Thymus (tissue), 14 donors: ENCODE measurements at places on chromosomes 5 and 9.

GRCh38 chr9:35374436-35374835 lies 115.5 kb upstream of the RUSC2 start:
- no peaks in the 10 kb centered on the region for H3K36me3 ChIP-seq
- no peaks in the 10 kb centered on the region for H3K4me1 ChIP-seq
- H3K27ac ChIP-seq, result no peak overlapping the region
- no peak overlapping the region for H3K4me3 ChIP-seq

- H3K4me1 ChIP-seq, result no peaks in the 10 kb centered on the region
- H3K27me3 ChIP-seq, result no peaks in the 10 kb centered on the region
- no peak for DNase-seq
- no peak overlapping the region for H3K27ac ChIP-seq
- H3K4me3 ChIP-seq, result no peak overlapping the region
These were observed 157.5 kb downstream of the MACROH2A1 start for GRCh38 chr5:135241536-135241935.

- no peaks in the 10 kb centered on the region for H3K27me3 ChIP-seq
- H3K36me3 ChIP-seq, result no peaks in the 10 kb centered on the region
- no peak overlapping the region for H3K4me3 ChIP-seq
- no peak for DNase-seq
- no peak overlapping the region for H3K27ac ChIP-seq
These were observed 350.4 kb downstream of the OSTF1 start for GRCh38 chr9:75438716-75439115.

- DNase-seq, result peak; percentile 81
- peaks cover 9% of the 10 kb centered on the region for H3K4me1 ChIP-seq
- H3K27me3 ChIP-seq, result no peaks in the 10 kb centered on the region
- peaks cover 6% of the 10 kb centered on the region for H3K36me3 ChIP-seq
- peak within 1 kb of the TSS; percentile 82 for H3K4me3 ChIP-seq
These were observed at the start of gene PGGT1B for GRCh38 chr5:115262321-115263077. Gene PGGT1B (minus strand): TSS chr5:115262877. CDS start chr5:115262851, 26 bp downstream.

- no peak overlapping the region for H3K4me3 ChIP-seq
- H3K36me3 ChIP-seq, result no peaks in the 10 kb centered on the region
- H3K27ac ChIP-seq, result no peak overlapping the region
- H3K4me1 ChIP-seq, result no peaks in the 10 kb centered on the region
These were observed 55.2 kb downstream of the FBXL7 start for GRCh38 chr5:15555176-15555575.

- H3K27ac ChIP-seq, result no peak overlapping the region
- peaks cover 37% of the 10 kb centered on the region for H3K27me3 ChIP-seq
- peaks cover 10% of the 10 kb centered on the region for H3K4me1 ChIP-seq
- no peak for DNase-seq
These were observed 733 bp downstream of the COL23A1 start for GRCh38 chr5:178589180-178590140.

- H3K27ac ChIP-seq, result no peak overlapping the region
- no peak overlapping the region for H3K4me3 ChIP-seq
- H3K36me3 ChIP-seq, result no peaks in the 10 kb centered on the region
- H3K4me1 ChIP-seq, result no peaks in the 10 kb centered on the region
- no peak for DNase-seq
- no peaks in the 10 kb centered on the region for H3K27me3 ChIP-seq
These were observed 402.8 kb downstream of the MAT2B start for GRCh38 chr5:163908253-163908652.

- no peak for DNase-seq
- H3K36me3 ChIP-seq, result no peaks in the 10 kb centered on the region
- no peaks in the 10 kb centered on the region for H3K4me1 ChIP-seq
These were observed 22.1 kb downstream of the LMX1B start for GRCh38 chr9:126635661-126636439.

DNA sequence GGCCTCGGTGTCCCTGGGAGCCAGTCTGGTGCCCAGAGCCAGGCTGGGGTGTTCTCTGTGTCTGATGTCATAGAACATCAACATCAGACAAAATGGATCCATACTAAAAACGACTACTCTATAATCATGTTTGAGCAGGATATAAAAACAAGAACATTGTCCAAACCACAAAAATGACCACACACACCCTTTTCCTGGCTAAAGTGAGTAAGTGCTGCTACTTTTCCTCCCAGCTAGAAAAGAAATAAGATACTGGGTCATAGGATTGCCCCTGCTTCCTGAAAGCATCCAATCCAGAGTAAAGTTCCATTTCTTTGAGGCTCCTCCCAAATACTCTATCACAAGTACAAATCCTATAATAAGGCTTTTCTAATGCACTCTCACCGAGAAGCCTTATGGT lies 19.7 kb upstream of the TRAF1 start:
- no peak overlapping the region for H3K27ac ChIP-seq
- DNase-seq, result no peak
- H3K36me3 ChIP-seq, result no peaks in the 10 kb centered on the region
- no peak overlapping the region for H3K4me3 ChIP-seq

DNA sequence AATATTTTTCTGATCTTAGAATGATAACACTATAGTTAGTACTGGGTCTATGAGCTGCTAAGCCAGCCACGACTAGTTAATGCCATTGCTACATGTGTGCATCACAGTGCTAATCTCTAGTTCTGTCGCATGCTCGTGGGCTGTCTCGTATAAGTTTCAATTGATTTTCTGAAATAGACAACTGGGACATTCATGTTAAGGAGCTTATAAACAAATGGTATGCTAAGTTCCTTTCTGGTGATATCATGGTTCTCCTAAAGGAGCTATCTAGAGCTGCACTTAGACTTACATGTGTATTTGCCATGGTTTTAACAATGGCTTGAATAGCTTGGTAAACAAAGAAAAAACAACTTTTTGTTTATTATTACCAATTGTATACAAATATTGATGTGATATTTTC lies 46.2 kb downstream of the F2RL2 start:
- no peak overlapping the region for H3K27ac ChIP-seq
- no peaks in the 10 kb centered on the region for H3K36me3 ChIP-seq
- no peaks in the 10 kb centered on the region for H3K27me3 ChIP-seq
- no peak for DNase-seq

DNA sequence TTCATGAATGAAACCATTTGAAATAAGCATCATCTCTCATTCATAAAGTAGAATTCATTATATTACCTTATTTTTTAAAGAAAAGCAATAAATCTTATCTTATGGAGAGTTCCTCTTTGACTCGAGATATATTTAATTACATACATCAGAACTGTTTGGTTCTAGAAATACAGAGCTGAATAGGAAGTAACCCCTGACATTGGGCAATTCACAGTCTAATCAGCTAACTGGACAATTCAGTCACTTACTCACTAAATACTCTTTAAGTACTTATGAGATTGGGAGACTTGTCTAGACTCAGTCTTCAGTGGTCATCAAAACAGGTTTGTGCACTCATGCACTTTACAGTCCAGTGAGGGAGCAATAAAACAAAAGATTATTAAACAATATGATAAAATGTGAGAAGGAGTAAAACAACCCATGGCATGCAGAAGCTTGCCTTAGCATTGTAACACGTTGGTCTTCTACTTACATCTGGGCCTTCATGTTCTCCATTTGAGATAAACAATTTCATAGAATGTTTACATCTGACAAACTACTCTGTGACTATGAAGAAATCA lies 11.5 kb upstream of the FBXO38 start:
- no peaks in the 10 kb centered on the region for H3K27me3 ChIP-seq
- H3K4me1 ChIP-seq, result no peaks in the 10 kb centered on the region
- H3K4me3 ChIP-seq, result no peak overlapping the region
- DNase-seq, result no peak
- H3K27ac ChIP-seq, result no peak overlapping the region
- no peaks in the 10 kb centered on the region for H3K36me3 ChIP-seq

GRCh38 chr5:118279540-118280294 lies 708.6 kb downstream of the DTWD2 start:
- H3K36me3 ChIP-seq, result no peaks in the 10 kb centered on the region
- H3K27me3 ChIP-seq, result no peaks in the 10 kb centered on the region
- no peaks in the 10 kb centered on the region for H3K4me1 ChIP-seq
- no peak overlapping the region for H3K4me3 ChIP-seq
- no peak overlapping the region for H3K27ac ChIP-seq

GRCh38 chr9:131020388-131020787 lies 11.4 kb downstream of the LAMC3 start:
- no peaks in the 10 kb centered on the region for H3K27me3 ChIP-seq
- no peak overlapping the region for H3K4me3 ChIP-seq
- no peak overlapping the region for H3K27ac ChIP-seq
- H3K36me3 ChIP-seq, result no peaks in the 10 kb centered on the region
- DNase-seq, result no peak

DNA sequence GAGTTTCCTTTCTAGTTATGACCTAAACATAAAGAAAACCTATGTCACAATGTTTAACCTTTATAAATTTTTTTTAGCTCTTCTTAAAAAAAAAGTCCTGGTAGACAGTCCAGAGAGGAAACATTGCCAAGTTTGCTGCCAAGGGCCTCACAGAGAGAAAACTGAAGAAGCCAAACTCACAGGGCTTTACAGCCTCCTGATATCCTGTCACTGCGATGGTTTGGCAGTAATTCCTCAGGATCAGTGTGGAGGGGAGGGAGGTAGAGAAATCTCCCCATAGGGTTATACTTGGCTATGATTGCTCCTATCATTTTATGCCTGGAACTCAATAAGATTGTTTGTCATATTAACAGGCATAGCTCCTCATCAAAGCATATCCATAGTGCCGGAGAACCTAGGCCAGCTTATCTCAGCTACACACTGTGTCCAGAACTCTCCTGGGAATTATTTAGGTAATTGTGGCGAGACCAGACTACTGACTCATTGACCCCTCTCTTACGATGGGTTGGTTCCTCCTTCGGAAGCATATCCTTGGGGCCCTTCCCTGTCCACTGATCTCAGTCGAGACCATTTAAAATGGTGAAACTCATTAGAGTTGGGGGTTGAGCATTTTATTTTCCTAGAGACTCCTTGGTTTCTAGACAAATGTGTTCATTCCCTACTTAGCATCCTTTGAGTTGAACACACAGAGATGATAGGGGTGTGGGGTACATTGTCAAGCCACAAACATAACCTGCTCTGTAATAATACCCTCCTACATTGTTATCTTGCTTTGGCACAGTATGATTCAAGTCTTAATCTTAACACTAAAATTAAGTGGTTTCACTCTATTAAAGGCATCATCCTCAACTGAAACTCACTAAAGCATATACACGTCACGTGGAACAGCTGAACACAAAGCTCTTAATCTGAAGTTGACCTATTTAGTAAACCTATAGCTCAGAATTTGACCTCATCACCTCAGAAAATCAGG lies 53.4 kb upstream of the TMC1 start:
- H3K27ac ChIP-seq, result no peak overlapping the region
- H3K4me3 ChIP-seq, result no peak overlapping the region
- DNase-seq, result no peak
- H3K4me1 ChIP-seq, result no peaks in the 10 kb centered on the region

DNA sequence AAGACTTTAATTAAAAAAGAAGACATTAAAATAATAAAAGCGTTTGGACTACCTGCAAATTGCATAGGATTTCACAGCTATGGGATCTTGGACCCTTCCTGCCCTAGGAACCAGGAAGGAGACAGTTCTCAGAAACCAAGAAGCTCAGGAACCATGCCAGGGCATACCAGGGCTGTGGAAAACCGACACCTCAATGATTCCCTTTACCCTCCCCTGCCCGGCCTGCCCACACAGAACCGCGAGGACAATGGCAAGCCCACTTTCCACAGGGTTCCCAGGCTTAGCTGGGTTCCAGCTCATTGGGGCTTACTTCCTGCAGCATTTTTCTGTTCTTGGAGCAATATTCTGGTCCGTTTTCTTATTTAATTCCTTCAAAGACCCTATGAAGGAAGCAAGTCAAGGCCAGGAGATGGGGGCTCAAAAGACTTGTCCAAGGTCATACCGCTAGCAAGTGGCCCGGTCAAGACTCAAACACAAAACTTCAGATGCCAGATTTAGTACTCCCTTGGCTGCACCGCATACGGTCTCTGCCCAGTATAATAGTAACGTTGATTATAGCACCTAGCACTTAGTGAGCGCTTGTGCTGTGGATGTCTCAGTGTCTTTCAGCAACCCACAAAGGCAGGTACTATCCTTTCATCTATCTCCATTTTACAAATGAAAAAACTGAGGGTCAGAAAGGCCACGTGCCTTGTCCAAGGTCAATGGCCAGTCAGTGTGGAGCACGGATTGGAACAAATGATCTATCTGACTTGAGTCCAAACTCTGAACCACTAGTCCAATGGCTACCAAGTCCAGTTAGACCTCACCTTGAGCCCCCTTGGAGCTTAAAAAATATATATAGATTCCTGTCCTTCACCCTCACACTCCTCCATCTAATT lies 6.8 kb downstream of the FAT2 start:
- H3K36me3 ChIP-seq, result no peaks in the 10 kb centered on the region
- DNase-seq, result no peak
- H3K27me3 ChIP-seq, result no peaks in the 10 kb centered on the region
- peak overlapping the region; percentile 25 for H3K27ac ChIP-seq
- H3K4me1 ChIP-seq, result peaks cover 9% of the 10 kb centered on the region

- no peaks in the 10 kb centered on the region for H3K4me1 ChIP-seq
- no peaks in the 10 kb centered on the region for H3K27me3 ChIP-seq
- no peak overlapping the region for H3K27ac ChIP-seq
- no peak overlapping the region for H3K4me3 ChIP-seq
- no peaks in the 10 kb centered on the region for H3K36me3 ChIP-seq
- no peak for DNase-seq
These were observed 308.6 kb downstream of the FBXL7 start for GRCh38 chr5:15808577-15808976.

DNA sequence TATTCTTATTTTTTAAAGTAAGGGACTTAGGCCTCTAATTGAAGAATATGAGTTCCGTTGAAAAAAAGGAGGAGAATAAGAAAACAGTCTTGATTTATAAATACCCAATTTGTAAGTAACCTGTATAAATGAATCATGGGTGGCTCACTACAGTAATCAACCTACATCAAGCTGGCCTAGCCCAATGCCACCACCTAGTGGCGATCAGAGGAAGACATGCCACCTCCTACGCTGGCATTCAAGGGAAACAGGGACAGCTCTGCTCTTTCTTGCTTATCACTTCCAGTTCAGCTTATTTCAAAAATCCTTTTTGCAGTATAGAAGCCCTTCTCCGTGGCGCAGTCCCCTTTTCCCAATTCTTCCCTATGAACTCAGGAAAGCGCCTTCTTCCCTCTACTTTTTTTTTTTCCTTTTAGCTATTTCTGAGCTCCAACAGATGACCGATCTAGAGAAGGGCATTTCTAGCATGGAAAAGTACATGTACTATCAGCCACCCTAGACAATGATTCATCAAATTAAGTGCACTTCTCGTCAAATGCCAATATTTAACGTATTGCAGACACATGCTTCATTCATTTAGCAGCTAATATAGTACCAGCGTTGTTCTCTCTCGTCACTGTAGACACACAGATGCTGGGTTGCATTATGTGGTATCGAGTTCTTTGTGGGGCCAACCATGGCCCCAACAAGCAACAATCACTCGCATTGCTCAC lies 28.3 kb downstream of the PTPN3 start:
- H3K36me3 ChIP-seq, result no peaks in the 10 kb centered on the region
- no peak overlapping the region for H3K27ac ChIP-seq
- peak; percentile 58 for DNase-seq
- no peak overlapping the region for H3K4me3 ChIP-seq
- no peaks in the 10 kb centered on the region for H3K27me3 ChIP-seq

- no peak overlapping the region for H3K27ac ChIP-seq
- no peak overlapping the region for H3K4me3 ChIP-seq
- H3K27me3 ChIP-seq, result no peaks in the 10 kb centered on the region
- no peak for DNase-seq
- peaks cover 23% of the 10 kb centered on the region for H3K4me1 ChIP-seq
These were observed 1.6 kb upstream of the GZMK start for GRCh38 chr5:55022450-55022849.

GRCh38 chr9:125437771-125438221 lies 176.2 kb downstream of the GAPVD1 start:
- no peaks in the 10 kb centered on the region for H3K27me3 ChIP-seq
- DNase-seq, result no peak
- H3K27ac ChIP-seq, result no peak overlapping the region
- H3K36me3 ChIP-seq, result peaks cover 20% of the 10 kb centered on the region
- H3K4me1 ChIP-seq, result no peaks in the 10 kb centered on the region

GRCh38 chr5:173334808-173335207 lies 6.6 kb upstream of the STC2 start:
- peaks cover 25% of the 10 kb centered on the region for H3K27me3 ChIP-seq
- H3K4me3 ChIP-seq, result no peak overlapping the region
- no peak for DNase-seq
- no peak overlapping the region for H3K27ac ChIP-seq
